G401 (cell line): ENCODE measurements at places on chromosomes 1 and 21. TPM values are rescaled to one million over a fixed set of nuclear protein-coding genes. Genes with fewer than 3 reads are reported as not detected.

DNA sequence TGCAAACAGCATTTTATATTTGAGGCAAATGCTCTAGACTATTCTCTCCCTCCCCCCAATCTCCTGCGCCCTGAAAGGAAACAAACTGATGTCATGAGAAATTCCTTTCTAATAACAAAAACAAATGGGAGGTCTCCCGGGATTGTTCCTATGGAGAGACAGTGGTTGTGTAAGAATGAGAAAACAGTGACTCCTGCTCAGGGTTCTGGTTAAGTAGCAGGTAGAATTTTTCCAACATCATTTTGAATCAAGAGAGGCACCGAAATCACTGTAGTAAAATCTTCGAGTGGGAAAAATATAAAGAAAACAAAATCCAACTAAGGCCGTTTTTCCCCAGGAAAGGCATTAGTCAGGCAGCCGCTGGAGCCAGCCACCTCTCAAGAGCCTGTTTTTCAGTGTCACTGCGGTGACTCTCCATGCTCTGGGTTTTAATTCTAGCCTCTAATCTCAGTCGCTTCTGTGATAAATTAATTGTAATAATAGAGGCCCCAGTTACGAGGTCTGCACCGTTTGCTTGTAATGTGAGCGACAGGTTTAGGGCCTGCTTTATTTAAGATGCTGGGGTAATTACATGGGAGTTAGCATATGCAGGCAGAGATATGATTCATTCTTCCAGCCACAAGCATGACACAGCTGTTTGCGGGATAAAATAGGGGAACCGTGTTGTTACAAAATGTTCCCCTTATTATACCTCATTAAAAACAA, 80.3 kb downstream of the RNF220 start:
- no peak for DNase-seq

- DNase-seq: no peak
Measured at GRCh38 chr1:228752675-228753265, 17.5 kb downstream of the RHOU start.

GRCh38 chr1:12601700-12602658, 16.0 kb downstream of the DHRS3 start:
- no peak for DNase-seq

DNA sequence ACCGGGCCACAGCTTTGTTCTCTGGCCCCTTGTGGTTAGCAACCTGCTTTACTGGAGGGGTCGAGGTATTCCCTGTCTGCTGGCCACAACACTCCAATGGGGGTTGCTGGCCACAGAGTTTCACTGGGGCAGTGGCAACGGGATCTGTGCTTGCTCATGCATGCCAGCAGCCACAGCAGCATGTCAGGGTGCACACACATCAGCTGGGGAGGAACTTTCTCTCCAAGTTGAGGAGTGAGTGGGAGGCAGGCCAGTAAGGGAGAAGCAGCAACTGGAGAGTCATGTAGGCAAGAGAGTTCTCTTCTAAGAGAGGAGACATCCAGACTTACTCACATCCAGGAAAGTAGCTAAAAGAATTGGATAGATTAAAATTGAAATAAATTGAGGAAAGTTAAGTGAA, 38.0 kb downstream of the SAMD13 start:
- no peak for DNase-seq

DNA sequence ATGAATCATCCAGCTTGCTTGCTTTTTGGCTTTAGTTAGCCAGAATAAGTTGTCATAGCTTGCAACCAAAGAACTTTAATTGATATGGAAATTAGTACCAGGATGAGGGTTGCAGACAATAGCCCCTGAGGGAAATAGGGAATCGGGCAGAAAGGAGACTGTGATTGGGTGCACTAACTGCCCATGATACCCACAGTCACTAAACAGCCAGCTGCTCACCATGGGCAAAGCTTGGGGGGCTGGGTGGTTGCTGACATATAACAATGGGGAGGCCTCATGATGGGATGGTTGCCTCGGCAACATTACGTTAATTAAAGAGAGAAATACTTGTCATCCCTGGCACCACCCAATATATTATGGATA, 17.8 kb upstream of the PLA2G2E start:
- DNase-seq: no peak

DNA sequence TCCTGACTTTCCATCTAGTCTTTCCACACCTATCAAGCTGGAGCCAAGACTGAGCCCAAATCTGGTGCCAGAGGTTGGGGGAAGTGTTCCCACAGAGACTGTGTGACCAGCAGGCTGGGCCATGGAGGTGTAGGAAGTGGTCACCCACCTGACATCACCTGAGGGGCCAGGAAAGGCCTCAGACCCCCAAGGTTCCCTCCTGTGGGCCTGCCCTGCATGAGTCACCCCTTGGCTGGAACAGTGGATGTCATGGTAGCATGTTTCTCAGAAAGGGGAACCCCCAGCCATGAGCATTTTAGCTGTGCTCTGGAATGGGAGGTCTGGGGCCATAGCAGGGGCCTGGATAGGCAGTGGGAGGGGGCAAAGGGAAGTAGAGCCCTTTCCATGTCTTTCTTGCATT, 5.7 kb upstream of the TNFRSF8 start:
- no peak for DNase-seq

GRCh38 chr1:7406641-7407543, 364.2 kb upstream of the VAMP3 start:
- no peak for DNase-seq

GRCh38 chr1:179493323-179493722, 82.4 kb downstream of the NPHS2 start:
- no peak for DNase-seq

- DNase-seq: no peak
Measured at GRCh38 chr1:176976225-176976624, 188.3 kb downstream of the ASTN1 start.

DNA sequence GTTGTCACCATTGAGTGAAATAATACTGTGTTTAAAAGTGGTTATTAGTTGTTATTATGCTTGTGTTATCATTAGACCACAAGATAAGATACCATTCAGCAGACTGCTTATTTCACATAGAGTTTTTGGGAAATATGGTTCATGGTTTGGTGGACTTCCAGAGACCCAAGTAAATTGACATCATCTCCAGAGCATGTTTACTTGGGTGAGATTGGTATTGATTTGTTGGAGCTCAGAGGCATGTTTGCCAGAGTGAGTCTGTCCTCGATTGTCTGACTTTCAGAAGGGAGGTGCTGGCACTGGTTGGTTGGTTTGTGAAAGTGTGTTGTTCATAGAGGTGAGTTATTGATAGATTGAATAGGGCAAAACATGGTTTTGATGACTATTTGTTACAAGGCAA, 291.4 kb downstream of the TGFB2 start:
- DNase-seq: no peak

- DNase-seq: no peak
Measured at GRCh38 chr1:150271291-150271959, 1.2 kb upstream of the C1orf54 start.

DNA sequence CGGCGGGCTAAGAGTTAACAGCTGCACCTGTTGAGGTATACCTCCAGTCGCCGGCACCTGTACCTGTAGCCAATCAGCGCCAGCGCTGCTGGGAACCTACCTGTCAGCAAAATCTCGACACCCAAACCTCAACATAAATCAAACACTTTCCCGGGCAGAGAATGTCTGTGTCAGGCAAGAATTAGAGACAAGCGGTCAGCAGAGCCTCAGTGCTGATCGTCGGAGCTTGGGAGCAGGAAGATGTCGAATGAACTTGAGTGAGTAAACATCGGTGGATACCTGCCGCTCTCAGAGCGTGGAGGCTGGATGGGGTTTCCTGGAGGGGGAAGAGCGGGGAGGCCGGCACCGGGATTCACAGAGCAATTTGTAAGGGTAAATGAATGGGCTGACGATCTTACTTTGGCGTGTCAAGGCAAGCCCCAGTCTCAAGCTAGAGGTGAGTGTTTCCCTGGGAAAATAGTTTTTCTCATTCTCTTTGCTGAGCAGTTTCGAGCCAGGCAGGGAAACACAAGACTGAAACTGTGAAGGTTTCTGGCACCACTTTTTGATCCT, at the start of gene GRHL3:
TSS of gene GRHL3 (plus strand) at position 46 of the 552 bp plus-strand sequence. CDS start at position 241, 195 bp downstream.
- DNase-seq: peak; percentile 41

GRCh38 chr1:247277191-247277590, 21.3 kb downstream of the VN1R5 start:
- no peak for DNase-seq

DNA sequence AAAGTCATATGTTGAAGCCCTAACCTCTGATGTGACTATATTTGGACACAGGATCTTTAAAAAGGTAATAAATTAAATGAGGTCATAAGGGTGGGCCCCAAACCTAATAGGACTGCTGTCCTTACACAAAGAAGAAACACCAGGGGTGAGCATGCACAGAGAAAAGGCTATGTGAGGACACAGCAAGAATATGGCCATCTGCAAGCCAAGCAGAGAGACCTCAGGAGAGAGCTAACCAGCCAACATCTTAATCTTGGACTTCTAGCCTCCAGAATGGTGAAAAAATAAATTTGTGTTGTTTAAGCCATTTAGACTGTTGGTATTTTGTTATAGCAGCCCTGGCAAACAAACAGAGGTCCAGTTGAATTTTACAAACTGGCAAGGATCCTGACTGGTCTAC, 223.9 kb downstream of the LTN1 start:
- no peak for DNase-seq

DNA sequence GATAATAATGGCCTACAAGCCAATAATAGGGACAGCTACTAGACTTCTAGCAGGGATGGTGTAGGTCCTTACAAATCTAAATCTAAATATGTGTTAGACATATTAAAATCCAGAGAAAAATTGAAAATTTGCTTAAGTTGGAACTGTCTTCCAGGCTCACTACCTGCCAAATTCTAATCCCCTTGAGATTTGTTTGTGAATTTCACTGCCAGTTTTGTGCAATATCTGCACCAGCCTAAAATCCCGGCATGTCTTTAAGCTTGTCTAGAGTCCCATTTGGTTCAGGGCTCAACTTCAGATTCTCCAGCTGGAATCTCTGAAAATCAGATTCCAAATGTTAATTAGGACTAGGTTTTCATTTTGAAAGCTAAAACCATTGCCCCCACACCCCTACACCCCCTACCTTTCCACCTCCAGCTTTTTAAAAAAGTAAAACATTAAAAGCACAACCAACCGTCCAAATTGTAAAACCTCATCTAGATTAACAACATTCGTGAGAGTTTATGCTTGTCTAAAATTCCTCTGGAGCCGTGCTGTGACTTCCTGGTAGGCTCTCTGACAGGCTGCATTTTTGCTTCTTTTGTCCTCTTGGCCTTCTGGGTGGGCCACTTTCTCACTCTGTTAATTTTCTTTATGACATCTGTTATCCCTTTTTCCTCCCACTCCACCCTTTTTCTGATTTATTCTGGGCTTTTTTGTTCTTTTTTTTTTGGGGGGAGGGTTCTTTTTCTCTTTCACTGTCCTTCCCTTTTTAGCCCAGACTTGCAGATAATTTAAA, 348.7 kb downstream of the PAPPA2 start:
- DNase-seq: no peak

DNA sequence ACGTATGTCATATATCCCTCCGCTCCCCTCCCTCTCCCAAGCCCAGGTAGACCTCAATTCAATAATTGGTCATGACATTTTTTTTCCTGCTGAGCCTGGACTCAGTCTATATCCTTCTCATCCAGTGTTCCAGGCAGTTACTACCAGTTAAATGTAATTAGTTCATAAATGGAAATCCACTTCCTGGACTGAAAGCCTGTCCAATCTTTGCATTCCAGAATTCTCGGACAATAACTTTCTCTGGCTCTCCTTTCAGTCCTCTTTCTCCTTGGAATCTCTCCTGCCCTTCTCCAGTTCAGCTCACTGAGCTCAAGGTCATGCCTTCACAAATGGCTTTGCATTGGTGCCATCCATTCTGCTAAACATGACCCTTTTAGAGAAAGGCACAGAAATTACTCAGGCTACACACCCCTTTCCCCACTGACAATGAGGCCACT, 34.8 kb downstream of the VWA5B1 start:
- DNase-seq: no peak

GRCh38 chr1:30888391-30888790, 20.2 kb downstream of the SDC3 start:
- no peak for DNase-seq

GRCh38 chr1:63615768-63616420, 22.7 kb downstream of the PGM1 start:
- DNase-seq: peak; percentile 87

DNA sequence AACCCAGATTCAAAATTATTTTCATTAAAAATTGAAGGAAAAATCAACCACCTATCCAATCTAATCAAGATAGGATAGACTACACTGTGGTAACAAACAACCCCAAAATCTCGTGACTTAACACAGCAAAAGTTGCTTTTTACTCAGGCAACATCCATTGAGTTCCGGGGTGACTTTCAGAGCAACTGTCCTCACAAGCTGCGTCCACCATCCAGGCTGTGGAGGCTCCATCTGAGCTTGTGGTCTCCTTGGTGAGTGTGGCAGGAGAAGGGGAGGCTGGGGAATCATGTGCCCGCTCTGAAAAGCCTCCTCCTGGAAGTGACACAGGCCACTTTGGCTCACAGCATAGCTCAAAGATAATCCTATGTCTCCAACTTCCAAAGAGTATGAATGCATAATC, 52.4 kb downstream of the CD2 start:
- DNase-seq: no peak

DNA sequence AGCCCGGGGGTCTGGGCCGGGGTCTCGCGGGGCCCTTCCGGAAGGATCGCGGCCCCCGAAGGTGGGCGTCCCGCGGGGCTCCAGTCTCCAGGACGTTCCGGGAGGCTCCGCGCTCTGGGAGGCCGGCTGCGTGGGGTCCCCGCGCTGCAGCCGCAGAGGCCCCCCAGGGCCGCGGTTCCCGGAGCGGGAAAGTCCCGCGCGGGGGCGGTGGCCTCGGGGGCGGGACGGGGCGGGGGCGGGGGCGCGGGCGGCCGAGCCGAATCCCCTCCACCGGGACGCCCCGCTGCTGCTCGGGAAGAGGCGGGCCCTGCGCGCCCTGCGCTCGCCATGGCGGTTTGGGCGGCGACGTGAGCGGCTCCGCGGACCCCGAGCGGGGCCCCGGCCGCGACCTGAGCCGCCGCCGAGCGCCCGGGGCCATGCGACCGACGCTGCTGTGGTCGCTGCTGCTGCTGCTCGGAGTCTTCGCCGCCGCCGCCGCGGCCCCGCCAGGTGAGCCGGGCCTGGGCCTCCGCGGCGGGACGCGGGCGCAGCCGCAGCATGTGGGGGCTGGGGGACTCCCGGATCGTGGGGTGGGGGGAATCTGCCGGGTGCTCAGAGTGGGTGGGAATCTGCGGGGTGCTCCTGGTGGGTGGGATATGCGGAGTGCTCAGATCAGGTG, at the start of gene IFNGR2:
TSS of gene IFNGR2 (plus strand) at position 286 of the 658 bp plus-strand sequence. CDS start at position 417, 131 bp downstream.
- no peak for DNase-seq

DNA sequence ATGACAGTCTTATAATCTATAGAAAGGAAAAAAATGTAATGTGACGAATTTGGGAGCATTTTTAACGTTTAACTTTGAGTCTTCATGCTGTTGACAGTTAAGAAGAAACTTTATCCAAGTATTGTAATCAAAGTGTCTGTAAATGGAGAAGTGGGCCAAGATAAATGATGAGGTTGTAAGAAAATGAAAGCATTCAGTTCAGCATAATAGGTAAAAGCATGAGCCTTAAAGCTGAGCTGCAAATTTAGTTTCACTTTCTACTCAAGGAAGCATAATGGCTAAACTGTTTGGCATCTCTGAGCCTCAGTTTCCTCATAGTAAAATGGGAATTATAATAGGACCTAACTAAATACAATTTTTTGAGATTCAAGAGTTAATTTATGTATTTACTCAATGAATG, 1554.8 kb downstream of the KCNT2 start:
- DNase-seq: no peak

Gene MAP1LC3C
- 0.17 and 0.37 TPM in 2 replicates for total RNA-seq

Gene FCGR3A
- not detected in 2 replicates for total RNA-seq

Gene RNU1-1
- total RNA-seq: not detected in 2 replicates

Gene OR10Z1
- not detected in 2 replicates for total RNA-seq

Gene MPZ
- total RNA-seq: 0.68 TPM in 1 of 2 replicates, not detected in the other

Gene LRRC53
- total RNA-seq: 0.03 TPM in 1 of 2 replicates, not detected in the other

Gene SPRR5
- total RNA-seq: not detected in 2 replicates

Gene FAAH
- 0.43 TPM in 1 of 2 replicates, not detected in the other for total RNA-seq

Gene RPF1
- 56.9 and 76.8 TPM in 2 replicates for total RNA-seq
